ENCODE measurements at places on chromosomes 3 and 15.

GRCh38 chr3:127673191-127674100, 694 bp downstream of the ABTB1 start:
- no peak for DNase-seq

- DNase-seq = no peak
Observed at GRCh38 chr15:55921744-55922143, 71.7 kb downstream of the NEDD4 start.

DNA sequence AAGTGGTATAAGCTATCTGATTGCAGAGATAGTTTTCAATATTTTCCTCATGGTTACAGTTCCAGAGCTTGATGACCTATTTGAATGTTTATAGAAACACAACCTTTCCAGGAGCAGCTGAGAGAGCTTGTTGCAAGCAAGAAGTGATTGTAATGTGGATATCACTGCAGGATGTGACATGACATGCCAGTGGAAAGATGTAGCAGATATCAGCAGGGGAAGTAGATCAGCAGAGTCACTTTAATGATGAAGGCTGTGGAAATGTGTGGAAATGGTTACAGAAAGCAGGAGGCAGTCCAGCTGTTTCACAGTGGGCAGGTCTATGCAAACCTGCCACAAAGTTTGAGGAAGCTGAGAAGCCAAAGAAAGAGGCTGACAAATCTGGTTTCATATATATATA, 21.0 kb downstream of the TMEM158 start:
- DNase-seq = no peak

DNA sequence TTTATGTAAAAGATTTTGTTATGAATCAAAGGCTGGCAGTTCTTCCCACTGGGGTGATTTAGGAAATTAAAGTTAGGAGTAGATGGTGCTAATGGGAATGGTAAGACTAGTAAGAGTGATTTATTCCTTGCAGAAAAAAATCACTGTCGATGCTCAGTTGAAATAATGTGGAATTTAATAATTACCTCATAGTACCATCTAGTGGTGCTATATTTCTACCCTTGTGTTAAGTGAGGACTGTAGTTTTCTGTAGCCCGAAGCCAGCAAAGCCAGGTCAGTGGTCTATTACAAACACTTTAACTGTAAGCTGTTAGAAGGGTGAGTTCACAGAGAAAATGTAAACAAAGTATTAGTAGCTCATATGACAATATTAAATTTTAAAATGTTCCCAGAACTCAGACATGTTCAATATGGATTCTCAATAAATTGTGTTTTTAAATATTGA, 39.5 kb upstream of the GOLGA8J start:
- no peak for DNase-seq

DNA sequence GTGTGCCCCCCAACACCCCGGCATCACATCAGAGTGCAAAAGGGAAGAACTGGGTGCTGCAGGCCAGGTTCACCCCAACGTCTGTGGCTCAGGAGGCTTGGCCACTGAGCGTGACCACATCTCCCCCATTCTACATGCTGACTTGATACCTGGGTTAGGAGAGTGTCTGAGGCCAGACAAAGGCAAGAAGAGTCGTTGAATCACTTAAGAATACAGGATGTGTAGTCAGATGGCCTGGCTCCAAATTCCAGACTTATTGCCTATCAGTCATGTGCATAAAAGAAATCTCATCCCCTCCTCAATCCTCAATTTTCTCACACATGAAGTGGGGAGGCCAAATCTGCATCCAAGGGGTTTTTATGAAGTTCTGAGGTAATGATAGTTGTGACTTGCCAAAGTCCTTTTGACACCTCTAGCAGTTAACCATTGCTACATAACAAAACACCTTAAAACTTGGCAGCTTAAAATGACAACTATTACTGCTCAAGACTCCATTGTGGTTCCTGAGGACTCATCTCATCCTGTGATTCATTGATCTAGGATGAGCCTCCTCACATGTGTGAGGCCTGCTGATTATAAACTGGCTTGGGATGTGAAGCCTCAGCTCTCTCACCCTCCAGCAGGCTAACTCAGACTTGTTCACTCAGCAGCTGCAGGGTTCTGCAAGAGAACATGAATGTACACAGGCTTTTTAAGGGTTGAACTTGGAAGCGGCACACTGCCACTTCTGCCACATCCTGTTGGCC, 138.8 kb upstream of the TLE3 start:
- no peak for DNase-seq

GRCh38 chr15:58561321-58561720, 129.5 kb downstream of the LIPC start:
- no peak for DNase-seq

DNA sequence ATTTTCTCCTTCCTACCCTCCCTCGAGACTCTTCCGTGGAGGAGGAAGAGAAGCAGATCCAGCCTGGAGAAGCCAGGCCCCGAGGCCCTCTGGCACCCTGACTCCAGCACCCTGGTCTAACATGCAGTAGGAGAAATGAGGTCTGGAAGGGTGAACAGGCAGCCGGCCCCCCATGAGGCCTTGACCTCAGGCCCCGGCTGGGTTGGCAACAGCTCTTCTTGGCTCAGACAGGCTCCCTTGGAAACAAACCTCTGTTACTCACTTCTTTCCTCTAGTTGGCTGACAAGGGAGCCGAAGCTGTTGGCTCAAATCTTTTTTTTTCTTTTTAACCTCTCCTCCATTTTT, 73.4 kb downstream of the CPN2 start:
- DNase-seq = no peak

DNA sequence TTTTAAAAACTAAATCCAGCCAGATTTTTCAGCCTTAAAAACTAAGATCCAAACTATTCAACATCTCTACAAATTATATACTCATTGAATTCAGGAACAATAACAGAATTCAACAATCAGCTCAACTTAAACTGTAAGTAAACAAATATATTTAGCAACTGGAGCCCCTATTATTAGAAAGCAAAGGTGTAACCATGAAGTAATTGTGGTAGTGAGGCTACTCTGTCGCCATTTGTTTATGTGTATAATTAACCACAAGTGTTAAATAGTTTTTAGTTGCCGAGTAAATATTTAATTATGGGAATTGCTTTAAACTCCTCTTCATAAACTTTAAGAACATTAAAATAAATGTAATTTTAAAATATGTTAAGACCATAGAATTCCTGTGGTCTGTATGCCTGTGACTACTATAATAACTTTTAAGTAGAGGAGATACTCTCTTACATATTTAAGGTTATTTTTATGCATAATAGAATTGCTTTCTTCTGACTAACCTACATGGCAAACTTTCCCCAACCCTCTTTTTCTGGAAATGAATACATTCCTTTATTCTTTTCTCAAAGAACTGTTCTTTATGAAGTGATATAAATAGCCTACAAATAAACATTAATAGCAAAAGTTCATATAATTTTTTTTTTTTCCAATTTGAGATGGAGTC, 51.2 kb downstream of the MFN1 start:
- no peak for DNase-seq

GRCh38 chr3:167983583-167983982, 112.1 kb downstream of the GOLIM4 start:
- DNase-seq = no peak

- no peak for DNase-seq
Observed at GRCh38 chr3:46835491-46835890, 27.8 kb downstream of the MYL3 start.

DNA sequence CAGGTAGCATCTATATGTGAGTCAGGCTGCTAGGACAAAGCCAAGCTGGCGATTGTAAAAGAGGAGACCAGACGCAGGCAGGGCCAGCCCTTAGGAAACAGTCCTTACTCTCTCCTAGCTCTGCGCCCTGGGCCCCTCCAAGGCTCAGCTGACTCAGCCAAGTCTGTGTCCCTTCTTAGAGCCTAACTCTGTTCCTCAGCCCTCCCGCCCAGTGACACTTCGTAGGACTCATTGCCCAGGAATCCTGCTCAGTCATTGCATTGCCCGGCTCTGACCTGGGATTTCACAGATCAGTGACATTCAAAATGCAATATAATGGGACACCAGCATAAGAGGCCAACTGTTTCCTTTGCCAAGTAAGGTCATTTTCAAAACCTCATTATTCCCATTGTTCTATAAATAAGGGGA, 244.2 kb downstream of the TLE3 start:
- no peak for DNase-seq

- DNase-seq = peak; percentile 5
Observed at GRCh38 chr15:43376017-43376705, 5.3 kb downstream of the TUBGCP4 start.

DNA sequence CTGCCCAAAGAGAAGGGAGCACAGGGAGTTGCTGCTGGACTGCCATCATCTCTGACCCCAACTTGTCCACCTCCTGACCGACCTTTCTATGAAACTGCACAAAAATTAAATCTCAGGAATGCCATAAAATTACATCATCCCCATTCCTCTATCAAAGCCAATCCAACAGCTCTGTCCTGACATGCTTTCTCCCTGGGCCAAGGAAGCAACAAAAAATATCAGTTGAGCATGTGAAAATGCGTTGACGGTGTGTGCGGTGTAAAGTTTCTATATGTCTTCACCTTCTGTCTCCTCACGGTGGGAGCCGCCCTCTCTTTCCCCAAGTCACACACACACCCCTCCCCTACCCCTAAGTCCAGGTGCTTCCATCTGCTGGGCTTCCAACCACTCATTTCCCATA, 3.6 kb upstream of the ZNF774 start:
- DNase-seq = no peak

DNA sequence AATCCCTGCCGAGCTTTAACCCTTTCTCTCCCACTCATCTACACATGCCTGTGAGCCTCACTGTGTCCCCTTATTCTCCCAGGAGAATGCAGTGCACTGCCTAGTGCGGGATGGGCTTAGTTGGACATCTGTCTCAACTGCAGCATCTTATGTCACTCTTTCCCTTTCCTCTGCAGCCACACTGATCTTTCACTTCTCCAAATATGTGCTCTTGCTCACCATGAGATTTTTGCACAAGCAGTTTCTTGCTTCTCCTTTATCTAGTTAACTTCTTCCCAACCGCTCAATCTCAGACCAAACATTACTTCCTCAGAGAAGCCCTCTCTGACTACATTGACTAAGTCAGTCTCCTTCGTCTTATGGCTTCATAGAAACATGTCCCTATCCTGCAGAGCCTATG, 292.3 kb downstream of the KBTBD8 start:
- no peak for DNase-seq

GRCh38 chr3:122777563-122777962, 16.1 kb downstream of the HSPBAP1 start:
- DNase-seq = no peak

GRCh38 chr3:124032881-124033359, 41.0 kb upstream of the ROPN1 start:
- DNase-seq = peak; percentile 13

GRCh38 chr3:13620281-13620680, 71.4 kb downstream of the FBLN2 start:
- DNase-seq = no peak

DNA sequence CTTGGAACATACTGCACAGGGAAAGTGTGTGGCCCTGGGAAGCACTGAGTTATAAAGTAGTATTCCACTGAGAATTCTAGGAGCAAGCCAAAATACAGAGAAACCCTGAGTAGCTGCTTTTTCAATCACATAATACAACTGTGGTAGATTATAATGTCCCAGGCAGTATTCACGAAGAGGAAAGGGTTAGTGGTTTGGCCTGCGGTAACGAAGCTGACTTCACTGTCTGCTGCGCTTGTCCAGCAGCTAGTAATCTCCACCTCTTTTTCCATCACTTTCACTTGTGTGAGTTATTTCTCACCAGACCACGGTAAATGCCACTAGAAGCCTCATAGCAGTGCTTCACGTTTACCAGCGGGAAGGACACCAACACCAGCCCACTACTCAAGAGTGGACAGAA, 34.4 kb downstream of the RPL39L start:
- DNase-seq = no peak

DNA sequence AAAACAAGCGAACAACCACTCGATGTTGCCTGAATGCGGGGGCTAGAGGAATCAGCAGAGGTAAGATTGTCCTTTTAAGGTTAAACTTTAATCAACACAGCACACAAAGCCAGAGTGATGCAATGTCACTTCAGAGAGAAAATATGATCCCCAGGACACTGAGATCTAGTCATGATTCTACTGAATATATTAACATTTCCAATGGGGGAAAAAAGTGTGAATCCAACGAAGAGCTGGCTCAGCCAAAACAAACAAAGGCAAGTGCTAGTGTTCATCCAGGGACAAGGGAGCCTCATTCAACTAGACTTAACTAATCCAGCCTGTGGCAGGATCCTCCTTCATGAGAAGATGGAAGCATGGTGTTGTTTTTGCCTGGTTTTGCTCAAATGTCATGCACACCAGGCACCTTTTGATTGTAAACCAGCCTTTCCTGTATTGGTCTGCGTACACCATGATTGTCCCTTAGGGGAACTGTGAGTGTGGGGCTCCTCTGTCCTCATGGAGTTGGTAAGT, 35.8 kb downstream of the SCG5 start:
- DNase-seq = no peak

DNA sequence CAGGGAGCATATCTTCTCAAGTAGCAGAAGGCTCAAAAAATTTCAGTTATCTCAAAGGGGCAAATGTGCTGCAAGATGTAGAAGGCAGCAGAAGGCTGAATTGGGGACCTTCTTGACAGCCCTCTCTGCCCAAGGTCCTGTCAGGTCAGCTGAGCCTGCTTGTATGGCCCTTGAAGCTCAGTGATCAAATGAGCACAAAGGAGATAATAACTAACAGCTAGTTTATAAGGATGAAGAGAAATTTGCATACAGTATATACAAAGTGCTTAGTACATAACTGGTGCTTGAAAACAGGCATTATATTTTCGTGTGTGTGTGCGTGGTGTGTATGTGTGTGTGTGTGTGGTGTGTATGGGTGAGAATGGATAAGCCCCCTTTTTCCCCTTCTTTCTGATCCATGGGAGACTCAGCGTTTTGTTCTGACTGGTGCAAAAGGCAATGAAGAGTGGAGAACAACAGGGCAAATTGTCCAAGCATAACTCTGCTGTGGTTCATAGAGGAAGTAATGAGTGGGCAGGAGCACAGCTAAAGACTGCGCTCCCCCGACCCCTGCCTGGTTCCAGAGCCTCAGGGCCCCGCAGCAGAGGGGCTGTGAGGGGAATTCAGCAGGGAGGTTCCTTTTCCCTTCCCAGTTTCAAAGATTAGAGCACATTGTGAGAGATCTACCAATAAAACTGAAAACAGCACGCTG, 356.8 kb upstream of the NR2F2 start:
- no peak for DNase-seq

DNA sequence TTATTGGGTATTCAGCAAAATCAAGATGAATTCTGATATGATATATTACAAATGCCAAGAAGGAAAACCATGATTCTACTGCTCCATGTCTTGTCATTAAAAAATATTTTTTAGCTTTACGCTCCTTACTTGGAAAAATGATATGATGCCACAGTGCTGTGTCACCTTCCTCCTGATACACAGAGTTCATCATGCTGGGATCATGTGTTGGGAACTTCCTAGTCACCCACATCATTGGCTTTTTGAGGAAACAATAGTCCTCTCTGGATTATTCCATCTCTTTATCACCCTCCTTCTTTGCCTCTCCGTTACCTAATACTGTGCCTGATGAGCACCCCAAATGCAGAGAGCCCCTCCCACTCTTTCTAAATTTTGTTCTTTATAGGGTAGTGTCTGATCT, 94.3 kb upstream of the PFN2 start:
- no peak for DNase-seq

- DNase-seq = no peak
Observed at GRCh38 chr3:71784914-71785531, at the start of gene PROK2. Gene PROK2, minus strand, starts transcription at chr3:71785148. Its CDS starts 96 bp downstream, at chr3:71785052.
